T-helper 22 cell (primary cell): ENCODE measurements at places on chromosomes 3 and 15.

DNA sequence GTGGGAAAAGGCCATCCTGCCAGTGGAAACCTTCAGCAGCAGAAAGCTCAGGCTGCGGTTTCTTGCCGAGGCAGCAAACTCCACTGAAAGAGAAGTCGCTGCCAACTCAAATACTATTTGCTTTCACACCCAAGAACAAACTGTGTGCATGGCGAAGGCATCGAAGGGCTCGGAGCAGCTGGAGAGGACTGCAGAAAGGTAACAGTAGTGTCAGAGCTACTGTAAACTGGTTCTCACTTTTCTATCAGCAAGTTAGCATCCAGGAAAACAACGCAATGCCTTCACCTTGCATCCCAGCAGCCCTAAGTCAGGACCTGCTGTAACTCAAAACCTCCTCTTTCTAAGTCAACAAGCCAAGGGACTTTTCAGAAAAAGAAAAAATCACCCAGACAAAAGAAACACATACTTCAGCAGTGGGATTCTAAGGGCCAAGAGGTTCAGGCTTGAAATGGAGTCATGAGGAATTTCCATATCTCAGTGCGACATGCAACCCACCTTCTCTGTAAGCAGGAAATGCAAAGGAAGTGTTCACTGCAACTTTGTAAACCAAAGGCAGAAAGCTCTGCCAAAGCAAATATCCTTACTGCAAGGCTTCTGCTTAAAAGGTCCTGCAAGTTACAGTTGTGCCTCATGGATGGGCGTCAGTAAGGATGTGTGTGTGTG is 193.5 kb downstream of the FOXP1 start:
- no peak for DNase-seq

- no peak for DNase-seq
Measured at GRCh38 chr3:39415983-39416382, 9.5 kb downstream of the RPSA start.

DNA sequence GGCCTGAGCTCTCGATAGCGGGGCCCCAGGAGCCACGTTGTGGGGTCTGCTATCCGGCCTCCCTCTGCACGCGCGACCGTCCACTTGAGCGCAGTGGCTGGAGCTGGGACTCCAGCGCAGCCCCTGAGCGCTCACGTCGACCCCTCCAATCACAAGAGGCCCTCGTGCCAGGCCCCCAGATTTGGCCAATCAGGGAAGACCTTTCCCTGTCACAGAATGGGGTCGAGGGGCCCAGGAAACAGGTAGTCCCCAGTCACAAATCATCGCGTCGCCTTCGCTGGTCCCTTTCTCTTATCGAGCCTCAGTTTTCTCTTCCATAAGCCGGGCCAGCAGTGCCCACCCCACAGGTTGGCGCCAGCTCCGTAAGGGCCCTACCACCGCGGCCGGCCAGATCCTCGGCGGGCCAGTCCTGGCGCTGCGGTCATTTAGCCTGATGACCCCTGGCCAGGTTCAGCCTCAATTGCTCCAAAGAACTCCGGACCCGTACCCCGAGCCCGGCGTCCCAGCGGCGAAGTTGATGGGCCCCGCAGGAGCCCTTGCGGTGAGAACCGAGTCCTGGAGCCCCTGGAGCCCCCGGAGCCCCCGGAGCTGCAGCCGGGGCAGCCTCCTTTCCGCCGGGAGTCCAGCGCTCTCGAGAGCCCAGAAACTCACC is 435 bp downstream of the ALDH1L1 start:
- no peak for DNase-seq

DNA sequence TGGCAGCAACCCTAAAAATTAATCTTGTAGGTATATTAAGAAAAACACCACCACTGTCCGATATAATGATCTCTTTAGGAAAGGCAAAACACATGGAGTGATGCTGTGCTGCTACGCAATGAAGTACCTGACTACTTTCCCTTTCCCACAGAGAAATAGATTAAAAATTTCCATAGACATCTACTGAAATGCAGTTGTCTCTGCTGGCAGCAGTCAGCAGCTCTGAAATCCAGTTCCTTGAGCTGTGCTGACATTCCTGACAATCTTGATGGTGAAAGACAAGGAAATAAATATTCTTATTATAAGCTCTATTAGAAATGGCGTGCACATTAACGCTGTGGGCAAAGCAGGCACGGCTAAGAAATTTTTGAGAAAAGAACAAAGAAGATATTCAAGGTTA is 287.6 kb downstream of the IL5RA start:
- DNase-seq: no peak

- DNase-seq: no peak
Measured at GRCh38 chr3:195172039-195172684, 98.8 kb downstream of the XXYLT1 start.

GRCh38 chr3:13544951-13545651 is 3.8 kb upstream of the FBLN2 start:
- no peak for DNase-seq

DNA sequence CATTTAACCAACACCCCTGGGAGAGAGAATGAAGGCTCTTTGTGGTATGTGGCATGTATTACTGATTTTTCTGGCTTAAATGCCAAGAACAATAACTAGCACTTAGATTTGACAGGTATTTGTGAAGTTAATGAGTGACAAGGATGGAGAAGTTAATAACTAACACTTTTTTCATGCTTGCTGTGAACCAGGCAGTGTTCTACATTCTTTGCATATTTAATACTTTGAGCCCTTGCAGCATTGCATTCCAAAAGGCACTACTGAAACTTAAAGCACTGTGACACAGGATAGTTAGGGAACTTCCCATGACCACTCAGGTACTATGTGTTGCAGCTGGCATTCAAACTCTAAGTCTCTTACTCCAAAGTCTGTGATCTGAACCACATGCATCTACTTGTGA is 650.6 kb downstream of the ZPLD1 start:
- DNase-seq: no peak

DNA sequence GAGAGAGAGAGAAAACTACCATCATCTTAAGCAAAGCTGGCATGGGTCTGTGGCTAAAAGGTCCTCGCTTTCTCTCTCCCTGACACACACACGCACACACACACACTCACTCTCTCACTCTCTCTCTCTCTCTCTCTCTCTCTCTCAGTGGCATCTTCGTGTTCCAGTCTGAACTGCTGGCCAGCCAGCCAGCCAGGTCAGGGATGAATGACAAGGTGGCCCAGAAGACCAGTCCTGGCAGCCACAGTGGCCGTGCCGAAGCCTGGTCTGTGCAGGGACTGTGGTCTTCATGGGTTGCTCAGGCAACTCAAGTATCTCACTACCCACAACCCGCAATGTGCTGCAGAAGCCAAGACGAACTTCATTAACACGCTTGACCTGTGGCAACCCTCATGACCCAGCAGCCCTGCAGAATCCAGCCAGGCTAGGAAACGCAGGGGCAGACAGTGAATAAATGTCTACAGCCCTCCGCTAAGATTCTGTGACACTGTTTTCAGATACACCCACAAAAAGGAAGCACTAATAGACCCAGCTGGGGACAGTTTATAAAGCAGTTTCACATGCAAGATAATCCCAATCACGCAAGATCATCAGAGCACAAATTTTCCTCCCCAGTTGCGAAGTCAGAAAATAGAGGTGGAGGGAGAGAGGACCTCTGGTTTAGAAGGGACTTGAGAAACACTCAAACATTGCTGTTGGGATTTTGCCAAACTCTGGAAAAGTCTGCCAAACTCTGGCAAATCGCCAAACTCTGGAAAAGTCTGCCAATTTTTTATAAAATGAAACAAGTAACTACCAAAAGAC is 66.4 kb downstream of the XXYLT1 start:
- DNase-seq: no peak

DNA sequence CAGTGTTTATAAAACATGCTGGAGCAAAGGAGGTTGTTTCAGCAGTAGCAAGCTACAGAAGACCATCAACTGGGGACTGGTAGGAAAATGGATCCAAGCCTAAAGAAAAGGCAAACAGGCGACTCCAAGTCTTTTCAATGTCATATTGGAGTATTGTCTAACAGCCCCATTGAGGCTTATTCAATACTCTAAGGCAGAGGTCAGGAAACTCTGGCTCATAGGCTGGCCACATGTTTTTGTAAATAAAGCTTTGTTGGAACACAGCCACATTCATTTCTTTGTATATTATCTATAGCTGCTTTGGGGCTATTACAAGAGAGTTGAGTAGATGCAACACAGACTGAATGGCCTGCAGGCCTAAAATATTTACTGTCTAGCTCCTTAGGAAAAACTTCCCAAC is 77.5 kb downstream of the RPL22L1 start:
- no peak for DNase-seq

- no peak for DNase-seq
Measured at GRCh38 chr15:94924057-94924456, 692.7 kb downstream of the MCTP2 start.

DNA sequence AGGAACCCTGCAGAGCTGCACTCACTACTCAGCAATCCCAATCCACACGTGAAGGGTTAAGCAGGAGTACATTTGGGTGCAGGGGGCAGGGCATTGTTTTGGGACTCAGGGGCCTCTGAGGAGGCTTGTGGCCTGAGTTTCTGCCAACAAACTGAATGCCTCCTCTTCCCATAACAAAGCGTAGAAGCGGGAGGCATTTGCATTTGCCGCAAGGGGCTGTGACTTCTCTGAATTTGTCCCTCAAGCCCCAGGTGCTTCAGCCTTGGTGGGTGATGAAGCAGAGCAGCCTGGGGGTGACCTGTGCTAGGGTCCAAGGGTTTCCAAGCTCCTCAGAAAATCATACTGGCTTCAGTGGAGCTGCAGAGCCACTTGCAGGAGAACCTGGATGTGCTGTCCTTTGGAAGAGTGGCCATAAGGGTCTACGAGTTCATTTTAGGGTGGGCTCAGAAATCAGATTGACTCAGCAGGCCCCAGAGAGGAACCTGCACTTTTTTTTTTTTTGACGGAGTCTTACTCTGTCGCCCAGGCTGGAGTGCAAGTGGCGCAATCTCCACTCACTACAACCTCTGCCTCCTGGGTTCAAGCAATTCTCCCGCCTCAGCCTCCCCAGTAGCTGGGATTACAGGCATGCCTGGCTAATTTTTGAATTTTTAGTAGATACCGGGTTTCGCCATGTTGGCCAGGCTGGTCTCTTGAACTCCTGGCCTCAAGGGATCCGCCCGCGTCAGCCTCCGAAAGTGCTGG is 1.4 kb upstream of the RPSA start:
- no peak for DNase-seq

DNA sequence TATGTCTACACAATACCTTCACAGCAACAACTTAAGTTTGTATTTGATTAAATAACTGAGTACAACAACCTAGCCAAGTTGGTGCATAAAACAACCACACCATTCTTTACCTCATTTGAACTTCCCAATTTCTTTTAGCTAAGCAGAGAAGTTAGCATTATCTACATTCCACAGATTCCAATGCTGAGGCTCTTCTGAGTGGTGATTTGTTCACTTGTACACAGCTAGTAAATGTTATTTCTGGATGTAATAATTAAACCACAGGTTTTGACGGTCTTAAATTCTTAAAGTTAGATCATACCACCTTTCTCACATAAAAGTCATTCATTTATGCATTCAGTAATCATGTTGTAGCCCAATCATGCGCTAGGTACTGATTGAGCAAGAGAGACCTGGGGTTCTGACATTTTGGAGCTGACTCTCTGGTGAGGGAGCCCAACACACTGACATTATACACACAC is 102.5 kb downstream of the SST start:
- DNase-seq: no peak

DNA sequence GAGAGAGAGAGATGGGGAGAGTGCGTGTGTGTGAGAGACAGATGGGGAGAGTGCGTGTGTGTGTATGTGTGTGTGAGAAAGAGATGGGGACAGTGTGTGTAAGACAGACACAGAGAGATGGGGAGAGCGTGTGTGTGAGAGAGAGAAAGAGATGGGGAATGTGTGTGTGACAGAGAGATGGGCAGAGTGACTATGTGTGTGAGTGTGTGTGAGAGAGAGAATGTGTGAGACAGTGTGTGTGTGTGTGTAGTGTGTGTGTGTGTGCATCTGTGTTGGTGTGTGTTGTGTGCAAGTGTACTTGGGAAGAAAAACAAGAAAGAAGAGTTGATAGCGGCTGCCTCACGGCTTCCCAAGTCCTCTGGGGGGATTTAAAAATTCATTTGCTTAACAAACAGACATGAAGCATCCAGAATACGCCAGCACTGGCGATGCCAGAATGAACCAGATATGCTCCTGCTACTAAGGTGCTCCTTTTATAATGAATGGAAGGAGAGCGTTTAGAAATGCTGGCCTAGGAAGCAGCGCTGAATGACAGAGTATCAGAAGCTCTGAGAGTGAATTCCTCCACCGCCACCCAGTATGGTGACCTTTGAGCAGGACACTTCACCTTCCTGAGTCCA is 186.1 kb upstream of the TSC22D2 start:
- DNase-seq: no peak

DNA sequence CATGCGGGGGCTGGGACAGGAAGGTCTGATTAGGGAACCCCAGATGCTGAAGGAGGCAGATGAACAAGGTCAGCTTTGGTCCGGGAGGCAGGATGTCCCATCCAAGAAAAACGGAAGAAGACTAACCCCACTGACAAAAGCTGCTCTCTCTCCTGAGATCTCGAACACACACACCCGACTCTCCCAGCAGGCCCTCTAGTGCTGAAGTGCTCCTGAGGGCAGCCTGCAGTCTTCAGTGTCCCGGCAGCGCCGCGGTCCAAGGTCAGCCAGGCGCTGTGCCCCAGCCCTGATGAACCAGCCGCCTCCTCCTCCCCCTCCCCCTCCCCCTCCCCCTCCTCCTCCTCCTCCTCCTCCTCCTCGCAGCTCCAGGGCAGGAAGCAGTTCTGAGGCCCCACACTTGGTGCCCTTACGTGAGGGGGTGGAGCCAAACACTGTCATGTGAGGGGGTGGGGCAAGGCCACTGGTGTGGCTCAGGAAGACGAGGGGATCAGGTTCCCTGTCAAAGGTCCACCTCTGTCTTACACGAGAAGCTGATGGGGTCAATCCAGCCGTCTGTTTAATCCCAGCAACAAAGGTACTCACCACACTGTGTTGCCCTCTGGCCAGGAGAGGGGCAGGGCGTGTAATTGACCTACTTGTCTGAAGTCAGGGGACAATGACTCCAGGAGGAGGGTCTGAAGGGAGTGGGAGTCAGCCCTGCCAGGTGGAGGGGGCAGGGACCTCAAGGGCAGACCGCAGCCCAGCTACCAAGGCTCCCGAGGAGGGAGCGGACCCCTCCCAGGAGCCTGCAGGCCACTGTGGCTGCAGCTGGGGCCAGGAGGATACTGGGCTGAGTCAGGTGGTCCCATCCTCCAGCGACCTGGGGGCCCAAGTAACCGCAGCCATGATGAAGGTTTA is 34.3 kb downstream of the PRR23E start:
- DNase-seq: no peak
